CD4-positive, alpha-beta T cell treated with Interleukin-21 for 1 hour (primary cell): ENCODE measurements at places on chromosomes 2 and 18.

DNA sequence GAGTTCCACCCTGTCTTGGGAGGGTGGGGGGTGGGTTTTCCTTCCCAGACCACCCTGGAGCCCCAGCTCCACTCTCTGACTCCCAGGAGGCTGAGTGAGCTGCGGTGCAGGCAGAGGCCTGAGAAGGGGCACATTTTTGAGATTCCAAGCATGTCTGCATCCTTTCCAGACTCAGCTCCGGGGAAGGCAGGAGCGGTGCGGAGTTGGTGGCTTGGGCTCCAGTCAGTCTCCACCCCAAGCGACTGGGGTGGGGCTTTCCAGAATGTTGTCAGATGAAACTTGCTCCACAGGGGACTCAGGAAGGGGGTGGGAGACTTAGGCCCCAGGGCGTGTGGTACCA, 44.2 kb upstream of the HS6ST1 start:
- no peak for DNase-seq

DNA sequence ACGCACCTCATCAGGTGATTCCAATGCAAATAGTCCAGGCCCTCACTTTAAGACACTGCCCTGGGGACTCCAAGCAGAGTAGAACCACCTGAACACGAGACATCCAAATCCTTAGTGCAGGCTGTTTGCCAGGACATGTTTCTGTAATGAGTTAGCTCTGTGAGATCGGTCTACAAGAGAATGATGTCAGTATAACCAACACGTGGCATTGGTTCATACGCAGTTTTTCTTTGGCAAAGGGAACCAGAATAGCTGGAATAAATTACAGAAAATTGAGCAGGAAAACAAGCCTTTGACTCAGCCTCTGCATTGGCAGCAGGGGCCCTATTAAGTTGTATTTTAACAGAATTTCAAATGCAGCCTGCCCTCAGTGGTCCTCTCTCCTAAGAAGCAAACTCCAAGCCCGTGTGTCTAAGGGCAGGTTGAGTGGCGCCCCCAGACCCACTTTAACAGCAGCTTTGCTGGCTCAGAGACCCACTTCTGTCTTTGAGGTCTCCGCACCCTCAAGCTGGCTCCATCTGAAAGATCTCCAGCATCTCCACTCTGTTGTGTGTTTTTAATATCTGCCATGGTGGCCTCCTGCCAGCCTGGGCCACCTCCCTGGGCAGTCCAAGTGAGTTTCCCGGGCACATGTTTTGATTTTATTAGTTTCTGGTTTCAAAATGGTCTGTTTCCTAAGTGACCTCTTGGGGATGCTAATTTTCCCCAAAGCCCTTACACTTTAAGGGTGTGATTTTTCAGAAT, 61.3 kb downstream of the ALPK2 start:
- no peak for DNase-seq

GRCh38 chr2:36238106-36238505, 117.5 kb upstream of the CRIM1 start:
- no peak for DNase-seq

- no peak for DNase-seq
Measured at GRCh38 chr2:23289671-23290070, 95.3 kb upstream of the KLHL29 start.
